ENCODE measurements at places on chromosomes 3 and 15.

GRCh38 chr15:68808770-68809169 is 11.9 kb downstream of the ANP32A start:
- no peak for ATAC-seq

- ATAC-seq: no peak
Measured at GRCh38 chr3:62421207-62421606, 47.9 kb upstream of the FEZF2 start.

GRCh38 chr15:40302981-40303380 is 4.8 kb downstream of the PLCB2 start:
- ATAC-seq: no peak

DNA sequence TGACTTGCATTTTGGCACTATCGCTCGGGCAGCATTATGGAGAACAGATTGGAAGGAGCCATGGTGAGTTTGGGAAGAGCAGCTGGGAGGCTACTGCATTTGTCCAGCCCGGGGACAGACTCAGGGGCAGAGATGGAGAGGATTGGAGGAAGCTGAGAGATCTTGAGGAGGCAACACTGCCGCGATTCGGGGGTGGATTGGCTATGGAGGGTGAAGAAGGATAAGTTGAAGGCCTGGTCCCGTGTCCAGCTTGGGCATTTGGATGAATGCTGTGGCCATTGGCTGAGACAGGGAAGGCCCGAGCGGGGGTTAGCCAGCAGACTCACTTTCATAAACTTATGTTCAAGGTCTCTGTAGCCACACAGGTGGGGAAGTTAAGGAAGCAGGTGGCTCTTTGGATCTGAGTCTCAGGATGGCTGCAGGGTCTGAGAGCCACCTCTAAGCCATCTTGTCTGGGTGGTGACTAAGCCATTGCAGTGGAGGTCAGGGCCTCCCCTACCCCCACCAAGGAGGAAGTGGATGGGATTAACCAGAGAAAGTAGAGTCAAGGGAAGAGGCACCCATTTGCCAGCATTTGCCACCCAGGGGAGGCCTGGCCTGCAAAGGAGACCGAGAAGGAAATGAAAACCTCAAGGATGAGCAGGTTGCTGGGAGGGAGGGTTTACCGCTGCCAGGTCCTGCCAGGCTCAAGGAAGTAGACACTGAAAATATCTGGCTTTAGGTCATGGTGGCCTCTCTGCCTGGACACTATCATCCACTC is 144.0 kb upstream of the TLE3 start:
- no peak for ATAC-seq

DNA sequence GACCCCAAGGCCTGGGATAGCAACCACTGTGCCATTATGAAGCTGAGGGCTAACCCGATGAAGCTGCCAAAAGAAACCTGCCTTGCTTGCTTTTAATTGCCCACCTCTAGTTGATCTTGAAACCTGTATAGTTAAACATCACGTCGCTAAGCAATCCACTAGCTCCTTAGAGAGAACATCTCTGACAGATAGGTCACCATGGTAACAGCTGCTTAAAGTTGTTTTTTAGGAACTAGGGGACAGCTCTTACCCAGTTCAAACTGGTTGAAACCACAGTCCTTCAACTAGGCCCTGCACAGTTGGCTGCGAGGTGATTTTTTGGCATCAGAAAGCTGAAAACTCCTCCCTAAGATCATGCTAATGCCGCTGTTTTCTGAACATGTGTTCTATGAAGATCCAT is 135.7 kb downstream of the EBLN2 start:
- ATAC-seq: no peak

- no peak for ATAC-seq
Measured at GRCh38 chr3:136617198-136617597, 135.0 kb downstream of the STAG1 start.

DNA sequence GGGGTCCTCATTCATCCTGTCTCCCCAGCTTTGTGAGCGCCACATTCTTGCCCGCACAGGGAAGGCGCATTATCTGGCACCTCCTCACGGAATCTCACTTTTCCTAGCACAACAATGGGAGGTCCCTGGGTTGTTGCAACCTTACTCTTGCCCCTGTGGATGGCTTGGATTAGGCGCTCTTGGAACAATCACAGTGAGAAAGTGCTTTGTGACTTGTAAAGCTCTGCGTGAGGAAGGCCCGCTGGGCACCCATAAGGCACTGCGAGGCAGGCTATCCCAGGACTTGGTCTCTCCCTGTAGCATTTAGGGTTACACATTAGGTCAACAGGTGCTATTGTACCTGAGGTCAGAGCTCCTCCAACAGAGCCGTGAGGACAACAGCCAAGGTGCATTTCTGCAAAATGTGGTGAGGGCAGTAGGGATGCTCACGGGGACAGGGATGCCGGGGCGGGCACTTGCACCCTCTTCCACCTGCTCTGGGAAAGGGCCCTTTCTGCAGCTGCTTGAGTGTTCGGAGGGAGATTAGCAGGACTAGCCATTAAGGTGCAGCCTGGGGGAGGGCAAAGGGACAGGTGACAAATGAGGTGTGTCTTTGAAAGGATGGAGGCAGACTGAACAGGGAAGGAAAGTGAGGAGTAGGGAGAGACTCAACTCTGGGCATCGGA is 13.9 kb upstream of the LRRC15 start:
- no peak for ATAC-seq

GRCh38 chr15:78761891-78762385 is 49.3 kb downstream of the ADAMTS7 start:
- ATAC-seq: no peak

- ATAC-seq: no peak
Measured at GRCh38 chr3:134928819-134929218, 133.8 kb downstream of the EPHB1 start.

GRCh38 chr3:177551431-177551836 is 354.2 kb upstream of the TBL1XR1 start:
- no peak for ATAC-seq

DNA sequence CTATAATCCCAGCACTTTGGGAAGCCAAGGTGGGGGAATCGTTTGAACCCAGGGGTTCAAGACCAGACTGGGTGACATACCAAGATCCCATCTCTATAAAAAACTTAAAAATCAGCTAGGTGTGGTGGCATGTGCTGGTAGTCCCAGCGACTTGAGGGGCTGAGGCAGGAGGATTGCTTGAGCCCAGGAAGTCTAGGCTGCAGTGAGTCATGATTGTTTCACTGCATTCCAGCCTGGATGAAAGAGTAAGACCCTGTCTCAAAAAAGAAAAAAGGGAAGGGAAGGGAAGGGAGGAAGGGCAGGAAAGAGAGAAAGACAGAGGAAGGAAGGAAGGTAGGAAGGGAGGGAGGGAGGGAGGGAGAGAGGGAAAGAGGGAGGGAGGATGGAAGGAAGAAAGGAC is 133.7 kb upstream of the LRRN1 start:
- no peak for ATAC-seq

DNA sequence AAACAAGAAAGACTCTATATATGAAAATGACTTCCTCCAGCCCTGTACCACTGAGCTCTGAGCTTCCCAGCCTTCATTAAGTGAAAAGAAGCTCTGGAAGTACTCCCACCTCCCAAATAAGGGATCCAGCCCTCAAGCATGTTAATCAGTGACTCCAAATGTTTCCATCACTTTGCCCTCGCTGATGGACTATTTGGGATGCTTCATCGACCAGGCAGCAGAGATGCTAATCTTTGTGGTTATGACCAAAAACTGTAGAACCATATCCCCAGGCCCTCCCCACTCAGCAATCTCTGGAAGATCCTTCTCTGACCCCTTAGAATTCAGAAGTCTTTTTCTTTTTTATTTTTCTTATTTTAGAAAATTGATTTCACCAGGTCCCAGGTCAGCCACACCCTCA is 2.3 kb upstream of the CTDSPL start:
- ATAC-seq: no peak

All from gastroesophageal sphincter (tissue), 4 donors.